Suppressor macrophage (primary cell): ENCODE measurements at places on chromosomes 11 and 22.

DNA sequence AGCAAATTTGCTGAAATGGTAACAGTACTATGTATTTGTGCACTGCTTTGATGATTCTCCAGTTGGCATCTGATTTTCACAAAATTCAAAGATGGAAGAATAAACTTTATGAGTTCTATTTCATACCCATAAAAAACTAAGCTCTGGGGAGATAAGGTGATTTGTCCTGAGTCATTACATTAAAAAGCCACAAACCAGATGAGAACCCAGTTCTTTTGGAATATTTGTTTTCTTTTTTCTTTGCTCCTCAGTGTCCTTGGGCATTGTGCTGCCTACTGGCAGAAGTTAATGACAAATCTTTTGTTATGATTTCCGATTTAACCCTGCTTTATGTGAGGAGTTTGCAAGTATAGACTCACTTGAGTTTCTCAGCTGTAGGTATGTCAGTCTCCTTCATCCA lies 45.4 kb upstream of the AMOTL1 start:
- DNase-seq: no peak

- DNase-seq: peak; percentile 52
These were observed at the start of gene GRAP2 for GRCh38 chr22:39900306-39901227. Gene GRAP2, plus strand, starts transcription at chr22:39901084. Its CDS starts 46,023 bp downstream, at chr22:39947107.

GRCh38 chr11:72762641-72763304 lies 10.6 kb upstream of the ARAP1 start:
- DNase-seq: peak; percentile 68

- DNase-seq: no peak
These were observed 55.2 kb upstream of the MPEG1 start for GRCh38 chr11:59267736-59268475.

DNA sequence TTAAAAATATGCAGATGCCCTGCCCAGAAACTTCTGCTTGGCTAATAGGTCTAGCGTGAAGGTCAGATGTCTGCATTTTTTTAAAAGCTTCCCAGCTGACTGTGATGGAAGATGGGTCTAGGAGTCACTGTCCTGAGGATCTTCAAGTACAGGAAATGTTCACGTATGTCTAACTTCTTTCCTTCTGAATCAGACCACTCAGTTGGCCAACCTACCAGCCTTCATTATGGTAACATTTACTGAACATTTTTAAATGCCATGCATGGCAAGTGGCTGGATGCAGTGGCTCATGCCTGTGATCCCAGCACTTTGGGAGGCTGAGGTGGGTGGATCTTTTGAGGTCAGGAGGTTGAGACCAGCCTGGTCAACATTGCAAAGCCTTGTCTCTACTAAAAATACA lies 1.1 kb upstream of the PRG2 start:
- DNase-seq: peak; percentile 54

DNA sequence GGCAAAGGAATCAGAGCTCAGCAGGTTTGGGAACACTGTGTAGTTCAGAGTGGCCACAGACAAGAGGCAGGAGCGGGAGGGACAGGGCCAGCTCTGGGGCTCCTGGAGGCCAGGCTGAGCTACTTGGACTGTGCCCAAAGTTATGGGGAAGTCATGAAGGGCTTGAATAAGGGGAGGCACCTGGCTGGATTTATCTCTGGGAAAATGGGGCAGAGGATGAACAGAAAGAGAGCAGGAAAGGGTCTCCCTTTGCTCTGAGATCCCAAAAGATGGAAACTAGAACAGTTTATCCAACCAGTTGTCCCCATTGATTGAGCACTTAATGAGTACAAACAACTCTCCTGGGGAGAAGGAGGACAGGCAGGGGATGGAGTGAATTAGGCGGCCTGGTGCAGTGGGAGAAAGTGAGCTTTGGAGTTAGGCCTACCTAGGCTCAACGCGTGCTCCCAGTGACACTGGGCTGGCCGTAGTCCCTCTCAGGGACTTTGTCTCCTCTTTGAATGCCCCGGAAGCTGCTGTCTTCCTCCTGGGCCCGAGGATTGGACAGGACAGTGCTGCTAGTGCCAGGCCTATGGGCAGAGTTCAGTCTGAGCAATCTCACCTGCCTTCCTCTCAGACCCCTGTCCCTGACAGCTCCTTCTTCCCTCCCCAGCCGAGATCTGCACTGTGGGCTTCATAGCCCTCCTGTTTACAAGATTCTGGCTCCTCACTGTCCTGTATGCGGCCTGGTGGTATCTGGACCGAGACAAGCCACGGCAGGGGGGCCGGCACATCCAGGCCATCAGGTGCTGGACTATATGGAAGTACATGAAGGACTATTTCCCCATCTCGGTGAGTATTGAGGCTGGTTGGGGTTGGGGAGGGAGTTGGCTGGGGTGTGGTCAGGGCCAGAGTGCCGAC lies 2.0 kb downstream of the MOGAT2 start:
- no peak for DNase-seq

DNA sequence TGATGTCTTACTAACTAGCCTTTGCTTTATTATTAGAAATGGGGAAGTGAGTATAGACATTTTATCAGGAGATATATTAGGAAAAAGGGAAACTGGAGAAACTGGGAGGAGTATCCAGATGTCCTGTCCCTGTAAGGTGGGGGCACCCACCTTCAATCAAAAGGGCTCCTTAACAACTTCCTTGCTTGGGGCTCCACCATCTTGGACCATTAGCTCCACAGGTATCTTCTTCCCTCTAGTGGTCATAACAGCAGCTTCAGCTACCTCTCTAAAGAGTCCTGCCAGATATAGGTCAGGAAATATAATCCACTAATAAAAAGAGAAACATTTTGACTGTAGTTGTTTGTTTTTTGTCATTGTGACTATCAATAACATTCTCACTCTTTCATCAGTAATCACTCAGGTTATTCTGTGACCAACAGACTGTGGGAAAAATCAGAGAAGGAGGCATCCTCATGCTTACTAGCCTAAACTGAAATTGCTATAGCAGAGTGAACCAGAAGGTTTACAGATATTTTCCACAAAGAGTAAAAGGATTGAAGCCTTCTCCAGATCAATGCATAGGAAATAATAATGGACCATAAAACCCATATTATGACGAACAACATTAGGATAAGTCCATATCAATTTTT lies 10.4 kb downstream of the OR51B4 start:
- DNase-seq: peak; percentile 36
